Skin of body (tissue), 3 donors: ENCODE measurements at places on chromosomes 12 and 14. TPM values are rescaled to one million over a fixed set of nuclear protein-coding genes. Genes with fewer than 3 reads are reported as not detected.

- DNase-seq: peak; percentile 97
Observed at GRCh38 chr12:19439059-19440018, at the start of gene AEBP2. AEBP2 (plus strand) TSS chr12:19439492; CDS start chr12:19439700, 208 bp downstream.

DNA sequence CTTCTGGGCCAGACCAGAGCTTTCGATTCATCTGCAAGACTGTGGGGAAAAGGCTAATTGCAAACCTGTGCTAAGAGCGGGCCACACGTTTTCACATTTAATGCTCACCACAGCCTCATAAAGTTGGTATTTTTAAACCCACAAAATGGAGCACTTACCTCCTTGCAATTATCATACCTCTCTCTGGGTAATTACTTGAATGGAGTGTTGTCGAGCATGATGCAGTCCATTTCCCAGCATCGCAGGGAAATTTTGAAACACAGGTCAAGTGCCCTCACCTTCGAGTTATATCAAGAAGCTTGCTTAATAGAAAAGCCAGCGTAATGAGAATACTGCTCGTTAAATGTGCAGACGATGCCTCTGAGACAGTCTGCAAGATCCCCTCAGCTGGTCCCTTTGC is 8.8 kb upstream of the IFI27L2 start:
- DNase-seq: no peak

DNA sequence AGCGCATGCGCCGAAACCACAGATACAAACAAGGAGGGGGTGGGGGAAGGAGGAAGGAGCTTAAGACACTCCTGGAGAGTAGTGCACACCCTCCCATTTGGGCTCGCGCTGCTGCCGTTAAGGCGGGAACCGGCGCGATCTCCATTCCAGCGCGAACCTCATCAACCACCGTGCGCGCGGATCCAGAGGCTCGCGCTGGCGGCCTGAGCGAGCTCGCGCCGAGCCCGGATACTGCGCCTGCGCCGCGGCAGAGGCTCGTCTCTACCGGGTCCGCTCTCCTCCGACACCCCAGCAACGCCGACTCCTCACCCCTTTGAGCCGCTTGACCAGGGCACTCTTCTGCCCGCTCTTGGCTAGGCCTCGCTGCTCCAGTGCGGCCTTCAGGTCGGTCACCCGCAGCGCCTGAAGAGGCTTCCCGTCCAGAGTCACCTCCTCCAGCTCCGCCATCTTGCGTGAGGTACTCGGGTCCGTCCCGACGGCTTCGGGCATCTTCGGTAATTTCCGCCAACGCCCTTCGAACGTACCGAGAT is at the start of gene ACIN1:
Gene ACIN1, minus strand, starts transcription at position 471 of the 530 bp plus-strand sequence. Its CDS starts 24 bp downstream, at position 447.
- no peak for DNase-seq

GRCh38 chr14:92988786-92989755 is 66.1 kb downstream of the CHGA start:
- DNase-seq: no peak

GRCh38 chr12:57127726-57128518 is at the start of gene LRP1:
LRP1 (plus strand) TSS chr12:57128483; CDS start chr12:57128965, 482 bp downstream.
- DNase-seq: peak; percentile 87

GRCh38 chr12:51938726-51939125 is 12.8 kb upstream of the ACVR1B start:
- DNase-seq: peak; percentile 27

DNA sequence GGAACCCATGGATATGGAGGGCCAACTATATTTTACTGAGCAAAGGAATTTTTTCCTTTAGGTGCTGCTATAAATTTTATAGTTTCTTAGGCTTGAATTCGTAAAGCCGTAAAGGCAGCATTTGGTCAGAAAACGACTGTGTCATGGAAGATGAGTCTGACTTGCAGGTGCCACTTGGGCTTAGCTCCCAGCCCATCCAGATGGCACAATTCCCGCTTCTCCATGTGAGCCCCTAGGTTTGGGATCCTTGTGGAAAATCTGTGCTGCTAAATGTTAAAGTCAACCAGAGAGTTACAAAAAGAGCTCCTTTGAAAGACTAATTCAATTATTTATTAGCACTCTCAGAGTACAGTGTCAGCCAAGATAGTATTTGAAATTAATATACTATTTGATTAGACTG is 120.1 kb upstream of the NPAS3 start:
- no peak for DNase-seq

GRCh38 chr12:27807063-27807703 is 27.1 kb upstream of the MANSC4 start:
- DNase-seq: no peak

DNA sequence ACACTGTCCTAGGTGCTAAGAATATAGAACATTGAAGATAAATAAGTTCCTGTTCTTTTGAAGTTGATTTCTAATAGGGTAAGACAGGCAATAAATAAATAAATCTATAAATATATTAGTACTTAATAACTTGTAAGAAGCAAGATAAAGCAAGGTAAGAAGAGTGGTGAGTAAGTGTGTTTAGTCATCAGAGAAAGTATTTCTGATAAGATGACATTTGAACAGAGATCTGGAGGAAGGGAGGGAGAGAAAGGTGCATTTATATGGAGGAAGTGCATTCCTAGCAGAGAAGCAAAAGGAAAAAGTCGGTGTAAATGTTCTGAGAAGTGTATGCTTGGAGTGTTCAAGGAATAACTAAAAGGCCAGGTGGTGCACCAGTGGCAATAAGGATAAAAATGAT is 184.4 kb upstream of the GRIP1 start:
- DNase-seq: no peak

DNA sequence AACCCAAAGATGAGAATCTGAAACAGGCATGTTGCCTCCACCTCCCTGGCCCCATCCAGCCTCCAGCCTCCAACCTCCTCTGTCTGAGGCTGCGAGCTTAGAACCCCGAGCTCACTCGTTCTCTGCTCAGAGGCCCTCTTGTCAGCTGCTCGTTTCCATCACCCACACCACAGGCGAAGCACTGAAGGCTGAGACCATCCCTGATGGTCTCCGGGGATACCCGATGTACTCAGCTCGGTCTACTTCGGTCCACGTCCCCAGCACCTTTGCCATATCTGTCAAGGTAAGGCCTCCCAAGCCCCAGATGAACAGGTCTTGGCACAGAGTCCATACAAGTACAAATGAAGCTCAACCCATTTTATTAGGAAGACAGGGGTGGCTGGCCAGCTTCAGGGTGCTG is 72.4 kb downstream of the TTC7B start:
- DNase-seq: no peak

GRCh38 chr12:125287155-125287847 is 222.1 kb downstream of the AACS start:
- no peak for DNase-seq

GRCh38 chr12:126506426-126507182 is 1441.4 kb downstream of the AACS start:
- peak; percentile 34 for DNase-seq

DNA sequence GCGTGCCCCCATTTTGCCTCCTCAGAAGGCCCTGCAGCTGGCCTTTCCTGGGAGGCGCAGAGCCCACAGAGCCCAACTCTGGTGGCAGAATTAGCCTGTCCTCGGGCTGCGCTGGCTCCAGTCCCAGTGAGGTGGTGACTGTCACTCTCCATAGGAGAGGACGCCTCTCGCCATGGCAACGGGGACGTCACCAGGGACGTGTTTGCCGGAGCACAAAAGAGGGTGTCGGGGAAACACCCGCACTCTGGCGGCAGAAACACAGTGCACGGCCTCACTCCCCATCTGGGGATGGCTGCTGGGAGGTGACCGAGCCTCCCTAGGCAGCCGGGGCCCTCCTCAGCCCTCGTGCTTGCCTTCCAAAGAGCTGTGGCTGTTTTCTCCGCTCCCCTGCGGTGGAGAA is 50.2 kb upstream of the NCOR2 start:
- no peak for DNase-seq

- DNase-seq: no peak
Observed at GRCh38 chr14:37813732-37814131, 218.3 kb downstream of the TTC6 start.

- peak; percentile 15 for DNase-seq
Observed at GRCh38 chr14:57486767-57487379, 6.8 kb downstream of the CCDC198 start.

GRCh38 chr14:99419905-99420304 is 60.8 kb downstream of the SETD3 start:
- DNase-seq: no peak

- DNase-seq: no peak
Observed at GRCh38 chr12:83818881-83819280, 1093.7 kb downstream of the SLC6A15 start.

DNA sequence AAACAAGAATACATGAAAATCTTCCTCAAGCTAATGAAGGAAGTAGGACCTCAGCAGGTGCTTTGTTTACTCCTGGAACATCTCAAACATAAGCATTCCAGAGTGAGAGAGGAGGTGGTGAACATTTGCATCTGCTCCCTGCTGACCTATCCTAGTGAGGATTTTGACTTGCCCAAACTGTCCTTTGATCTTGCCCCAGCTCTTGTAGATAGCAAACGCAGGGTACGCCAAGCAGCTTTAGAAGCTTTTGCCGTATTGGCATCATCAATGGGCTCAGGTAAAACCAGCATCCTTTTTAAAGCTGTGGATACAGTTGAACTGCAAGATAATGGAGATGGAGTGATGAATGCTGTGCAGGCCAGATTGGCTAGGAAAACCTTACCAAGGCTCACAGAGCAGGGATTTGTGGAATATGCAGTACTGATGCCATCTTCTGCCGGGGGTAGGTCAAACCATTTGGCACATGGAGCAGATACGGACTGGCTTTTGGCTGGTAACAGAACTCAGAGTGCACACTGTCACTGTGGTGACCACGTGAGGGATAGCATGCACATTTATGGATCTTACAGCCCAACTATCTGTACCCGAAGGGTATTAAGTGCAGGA is 1.9 kb downstream of the TOGARAM1 start:
- no peak for DNase-seq

- no peak for DNase-seq
Observed at GRCh38 chr14:92690171-92691011, 58.0 kb downstream of the LGMN start.

GRCh38 chr14:92986254-92987147 is 63.6 kb downstream of the CHGA start:
- peak; percentile 71 for DNase-seq

DNA sequence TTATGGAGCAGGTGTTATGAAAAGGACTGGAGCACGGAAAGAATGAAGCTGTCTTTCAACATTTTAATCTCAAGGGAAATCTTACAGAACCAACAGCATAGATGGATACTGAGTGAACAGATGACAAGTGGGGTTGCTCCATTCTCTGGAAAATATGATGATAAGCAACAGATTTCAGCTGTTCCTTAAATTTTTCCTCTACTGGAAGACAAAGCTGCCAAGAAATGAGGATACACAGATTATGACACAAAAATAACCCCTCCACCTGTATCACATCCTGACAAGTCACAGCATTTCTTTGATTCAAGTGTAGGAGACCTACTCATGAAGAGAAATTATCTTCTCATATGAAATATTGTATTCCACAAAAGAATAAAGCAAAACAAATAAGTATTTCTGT is 13.0 kb upstream of the TMTC2 start:
- no peak for DNase-seq

- DNase-seq: no peak
Observed at GRCh38 chr12:28331130-28331529, 140.9 kb downstream of the CCDC91 start.

GRCh38 chr14:20907214-20907613 is 16.0 kb downstream of the RNASE3 start:
- DNase-seq: no peak

DNA sequence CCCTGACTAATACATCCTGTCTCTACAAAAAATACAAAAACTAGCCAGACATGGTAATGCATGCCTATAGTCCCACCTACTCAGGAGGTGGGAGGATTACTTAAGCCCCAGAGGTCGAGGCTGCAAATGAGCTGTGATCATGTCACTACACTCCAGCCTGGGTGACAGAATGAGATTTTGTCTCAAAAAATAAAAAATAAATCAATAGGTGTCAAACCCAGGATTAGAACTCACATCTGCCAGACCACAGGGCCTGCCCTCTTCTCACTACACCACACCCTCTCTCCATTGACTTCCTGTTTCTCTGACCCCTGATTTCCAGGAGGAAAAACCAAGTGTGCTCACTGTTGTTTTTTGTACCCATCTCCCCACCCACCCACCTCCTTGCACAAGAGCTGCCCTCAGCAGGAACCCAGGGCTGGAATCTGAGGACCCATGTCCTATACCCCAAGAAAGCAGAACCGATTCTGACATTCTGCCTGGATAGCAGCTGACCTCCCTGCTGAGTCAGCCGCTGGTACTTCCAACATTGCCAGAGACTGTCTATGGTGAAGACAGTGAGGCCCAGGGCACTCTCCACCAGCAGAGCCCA is 6.2 kb downstream of the CMKLR1 start:
- peak; percentile 4 for DNase-seq

- DNase-seq: no peak
Observed at GRCh38 chr12:83801972-83802371, 1110.6 kb downstream of the SLC6A15 start.

DNA sequence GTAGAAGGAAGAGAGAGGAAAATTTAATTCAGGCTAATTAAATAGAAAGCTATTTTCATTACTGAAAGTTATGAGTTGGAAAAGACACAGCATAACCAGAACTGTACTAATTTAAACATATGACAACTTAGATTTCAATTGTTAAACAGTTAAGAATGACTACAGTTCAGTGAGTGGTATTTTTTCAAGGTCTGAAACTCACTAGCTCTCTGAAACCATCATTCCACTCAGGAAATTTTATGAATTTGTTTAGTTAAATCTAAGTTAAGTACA is 62.4 kb downstream of the EPS8 start:
- DNase-seq: no peak

DNA sequence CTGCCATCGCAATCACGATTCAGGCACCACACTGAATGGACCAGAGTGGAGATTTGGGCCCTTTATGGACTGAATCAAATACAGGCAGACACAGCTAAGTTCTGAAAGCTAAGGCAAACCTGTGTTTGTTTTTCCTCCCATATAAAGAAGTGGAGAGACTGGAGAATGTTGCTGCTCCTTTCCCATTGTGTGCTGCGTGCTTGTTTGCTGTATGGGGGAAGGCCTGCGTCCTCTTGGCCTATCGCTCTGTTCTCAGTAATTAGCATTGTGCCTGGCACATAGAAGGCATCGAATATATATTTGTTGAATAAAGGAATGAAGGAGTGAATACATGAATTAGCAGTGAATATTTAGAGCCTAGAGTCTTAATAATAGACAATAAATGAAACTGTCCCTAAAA is 12.4 kb downstream of the ST8SIA1 start:
- DNase-seq: no peak

Gene SLC6A15
- 1.2 TPM for total RNA-seq

Gene BBOF1
- total RNA-seq: 11.2 TPM

Gene OTX2
- not detected for total RNA-seq

Gene RTL1
- total RNA-seq: 4.2 TPM

Gene TTC9
- 2.3 TPM for total RNA-seq

Gene PMCH
- not detected for total RNA-seq

Gene DPF3
- total RNA-seq: 0.89 TPM

Gene NANOG
- not detected for total RNA-seq

Gene PLEKHA5
- 49.1 TPM for total RNA-seq

Gene TXNDC16
- total RNA-seq: 12.0 TPM

Gene NINJ2
- 2.3 TPM for total RNA-seq

Gene IFI27
- 18.3 TPM for total RNA-seq

Gene PLD4
- 5.6 TPM for total RNA-seq

Gene MYBPC1
- total RNA-seq: 398 TPM
